ENCODE measurements at places on chromosomes 3 and 15. TPM values are rescaled to one million over a fixed set of nuclear protein-coding genes. Genes with fewer than 3 reads are reported as not detected.

DNA sequence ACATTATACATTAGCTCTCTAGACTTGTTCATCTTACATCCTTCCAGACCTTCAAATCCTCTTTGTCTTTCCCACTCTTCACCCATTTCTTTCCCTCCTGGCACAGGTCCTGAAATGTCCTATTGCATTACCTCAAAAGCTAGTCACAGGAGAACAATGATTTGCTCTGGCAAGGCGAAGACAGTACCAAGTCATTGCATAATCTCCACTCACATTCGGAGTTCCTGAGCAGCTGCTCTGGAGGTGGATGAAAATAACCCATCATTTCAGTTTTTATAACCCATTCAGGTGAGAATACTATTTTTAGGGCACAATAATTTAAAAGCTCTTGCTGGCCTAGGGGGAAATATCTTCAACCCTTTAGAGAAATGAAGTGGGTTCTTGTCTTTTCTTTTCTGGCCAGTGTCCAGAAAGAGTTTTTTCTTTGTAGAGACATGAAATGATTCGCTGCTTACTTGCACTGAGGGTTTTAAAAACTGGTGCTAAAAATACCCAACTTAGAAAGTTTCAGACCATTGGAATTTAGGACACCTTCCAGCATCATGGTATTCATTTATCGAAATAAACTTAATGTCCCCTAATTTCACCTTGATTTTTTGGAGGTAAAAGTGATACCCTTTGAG, 23.4 kb upstream of the DYNC1LI1 start:
- no peaks in the 10 kb centered on the region for H3K36me3 ChIP-seq
- DNase-seq: no peak
- no peak overlapping the region for H3K27ac ChIP-seq
- H3K4me3 ChIP-seq: no peak overlapping the region
- no peaks in the 10 kb centered on the region for H3K27me3 ChIP-seq
- no peaks in the 10 kb centered on the region for H3K4me1 ChIP-seq

DNA sequence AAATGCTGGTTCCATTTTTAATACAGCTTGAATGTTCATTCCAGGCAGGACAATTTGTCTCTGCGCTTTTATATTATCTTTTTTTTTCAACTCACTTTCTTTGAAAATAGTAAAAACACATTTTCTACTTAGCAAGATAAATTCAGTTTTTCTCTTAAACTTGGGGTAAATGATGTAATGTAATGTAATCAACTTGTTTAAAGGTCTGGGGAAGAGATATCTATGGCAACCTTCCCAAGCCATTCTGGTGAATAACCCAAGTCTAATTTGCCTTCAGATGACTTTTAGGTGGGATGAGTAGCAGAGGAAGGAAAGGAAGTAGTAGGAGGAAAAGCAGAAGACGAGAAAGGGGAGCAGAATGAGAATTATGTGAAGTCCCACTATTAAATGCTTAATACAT, 335.1 kb downstream of the SV2B start:
- H3K36me3 ChIP-seq: no peaks in the 10 kb centered on the region
- H3K4me3 ChIP-seq: no peak overlapping the region
- no peak overlapping the region for H3K27ac ChIP-seq
- H3K4me1 ChIP-seq: no peaks in the 10 kb centered on the region
- no peak for DNase-seq

DNA sequence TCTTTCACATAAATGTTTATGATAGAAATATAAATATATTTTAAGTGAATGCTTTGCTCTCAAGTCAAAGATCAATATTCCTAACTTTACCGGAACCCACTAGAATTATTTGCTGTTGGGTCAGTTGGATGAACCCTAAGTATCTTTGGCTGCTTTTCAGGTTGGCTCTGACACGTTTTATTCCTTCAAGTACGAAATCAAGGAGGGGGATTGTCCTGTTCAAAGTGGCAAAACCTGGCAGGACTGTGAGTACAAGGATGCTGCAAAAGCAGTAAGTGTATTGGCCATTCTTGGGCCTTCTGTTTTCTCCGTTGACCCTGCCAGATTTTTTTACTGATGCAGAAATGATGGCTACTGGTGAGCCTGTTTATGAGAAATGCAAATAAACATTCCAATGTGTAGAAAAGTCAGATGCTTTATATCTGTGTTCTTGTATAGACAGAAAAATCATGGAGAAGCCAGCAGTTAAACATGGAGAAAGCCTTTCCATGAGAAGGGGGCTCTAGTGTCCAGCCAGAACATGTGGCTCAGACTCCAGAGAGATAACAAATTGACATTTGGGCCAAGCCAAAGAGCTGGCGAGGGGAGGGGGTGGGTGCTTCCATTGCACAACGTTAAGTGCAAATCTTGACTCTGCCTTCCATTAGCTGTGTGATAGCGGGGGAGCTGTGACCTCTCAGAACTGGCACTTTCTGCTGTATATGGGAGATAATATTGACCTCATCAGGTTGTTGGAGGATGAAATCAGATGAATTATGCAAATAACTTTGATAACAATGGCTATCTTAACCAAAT, 3.0 kb downstream of the KNG1 start:
- DNase-seq: no peak
- H3K27me3 ChIP-seq: no peaks in the 10 kb centered on the region
- H3K4me1 ChIP-seq: no peaks in the 10 kb centered on the region
- no peaks in the 10 kb centered on the region for H3K36me3 ChIP-seq
- no peak overlapping the region for H3K27ac ChIP-seq

- no peak for DNase-seq
- H3K27me3 ChIP-seq: no peaks in the 10 kb centered on the region
- no peaks in the 10 kb centered on the region for H3K4me1 ChIP-seq
- H3K27ac ChIP-seq: no peak overlapping the region
Observed at GRCh38 chr3:14632442-14632930, 19.1 kb upstream of the CCDC174 start.

DNA sequence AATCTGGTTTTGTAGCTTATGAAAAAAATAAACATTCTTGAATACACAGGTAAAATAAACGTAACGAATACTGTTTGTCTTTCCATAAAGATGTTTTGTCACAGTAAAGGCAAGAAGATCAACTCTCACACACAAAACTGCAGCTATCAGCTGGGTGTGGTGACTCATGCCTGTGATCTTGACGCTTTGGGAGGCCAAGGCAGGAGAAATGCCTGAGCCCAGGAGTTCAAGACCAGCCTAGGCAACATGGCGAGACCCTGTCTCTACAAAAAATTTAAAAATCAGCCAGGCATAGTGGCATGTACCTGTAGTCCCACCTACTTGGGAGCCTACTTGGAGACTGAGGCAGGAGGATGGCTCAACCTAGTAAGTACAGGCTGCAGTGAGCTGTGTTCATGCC, 39.6 kb downstream of the CBLB start:
- H3K4me3 ChIP-seq: no peak overlapping the region
- H3K4me1 ChIP-seq: no peaks in the 10 kb centered on the region
- no peak overlapping the region for H3K27ac ChIP-seq
- no peak for DNase-seq

DNA sequence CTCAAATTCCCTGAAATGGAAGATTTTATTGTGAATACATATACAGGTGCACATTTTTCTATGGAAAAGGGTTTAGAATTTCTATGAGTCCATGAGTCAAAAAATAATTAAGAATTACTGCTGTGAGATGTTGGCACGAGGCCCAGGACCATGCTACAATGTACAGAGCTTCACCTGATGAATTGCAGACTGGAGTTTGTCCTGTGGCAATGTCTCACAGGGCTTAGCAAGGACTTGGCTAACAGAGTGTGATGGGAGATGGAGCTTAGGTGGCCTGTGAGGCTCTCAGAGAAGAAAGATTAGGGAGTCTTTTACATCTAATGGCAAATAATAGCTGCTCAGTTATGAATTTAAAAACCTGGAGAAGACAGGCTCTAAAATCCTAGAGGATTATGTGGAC, 219.5 kb upstream of the CBLB start:
- H3K4me1 ChIP-seq: no peaks in the 10 kb centered on the region
- H3K36me3 ChIP-seq: no peaks in the 10 kb centered on the region
- H3K27ac ChIP-seq: no peak overlapping the region
- no peaks in the 10 kb centered on the region for H3K27me3 ChIP-seq
- no peak overlapping the region for H3K4me3 ChIP-seq
- no peak for DNase-seq

GRCh38 chr3:24582431-24583403, 88.1 kb upstream of the THRB start:
- H3K27me3 ChIP-seq: no peaks in the 10 kb centered on the region
- no peak overlapping the region for H3K4me3 ChIP-seq
- no peaks in the 10 kb centered on the region for H3K4me1 ChIP-seq
- H3K27ac ChIP-seq: no peak overlapping the region
- DNase-seq: no peak

The IMPG2 gene
- not detected for total RNA-seq

The ERICH6 gene
- total RNA-seq: not detected

The RTP4 gene
- total RNA-seq: 4.3 TPM
